Stimulated activated CD4-positive, alpha-beta T cell treated with anti-CD3 and anti-CD28 coated beads, Interleukin-4, amount 100 ng/mL, for 1 hour (primary cell): ENCODE measurements at places on chromosomes 11 and 22.
A peak's percentile ranks its signal among the peaks of the same experiment; 100 is the strongest.

DNA sequence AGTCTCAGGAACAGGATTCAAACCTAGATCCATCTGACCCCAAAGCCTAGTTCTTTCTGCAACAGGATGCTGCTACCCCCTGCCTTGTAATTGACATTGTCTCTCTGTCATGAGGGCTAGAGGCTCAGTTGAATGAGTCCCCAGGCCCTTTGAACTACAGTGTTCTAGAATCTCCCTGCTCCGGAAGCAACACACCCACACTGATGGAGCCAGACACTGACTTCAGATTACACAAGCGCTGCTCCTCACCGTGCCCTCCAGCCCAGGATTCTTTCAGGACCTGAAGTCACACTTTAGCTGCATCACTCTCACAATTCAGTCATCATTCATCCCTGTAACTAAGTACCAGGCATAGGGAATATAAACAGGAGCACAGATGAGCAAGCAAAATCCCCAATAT, 69.6 kb downstream of the RAB30 start:
- DNase-seq: peak; percentile 20

DNA sequence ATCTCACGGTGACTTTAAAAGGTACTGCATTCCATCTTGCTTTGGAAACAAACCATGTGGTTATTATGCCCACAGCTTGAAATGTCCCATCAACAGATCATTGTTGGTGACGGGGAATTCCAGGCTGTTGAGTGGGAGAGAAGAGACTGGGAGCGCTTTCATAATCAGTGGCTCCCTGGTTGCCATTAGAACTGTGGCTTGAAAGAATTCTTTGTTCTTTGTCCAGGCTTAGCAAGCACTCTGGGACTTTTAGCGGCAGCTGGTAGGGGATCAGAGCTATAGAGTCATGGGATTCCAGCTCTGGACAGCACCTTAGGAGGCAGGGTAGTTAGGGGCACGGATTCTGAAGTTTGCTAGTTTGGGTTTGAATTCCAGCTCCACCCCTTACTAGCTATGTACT, 22.0 kb downstream of the MMP20 start:
- no peak for DNase-seq

DNA sequence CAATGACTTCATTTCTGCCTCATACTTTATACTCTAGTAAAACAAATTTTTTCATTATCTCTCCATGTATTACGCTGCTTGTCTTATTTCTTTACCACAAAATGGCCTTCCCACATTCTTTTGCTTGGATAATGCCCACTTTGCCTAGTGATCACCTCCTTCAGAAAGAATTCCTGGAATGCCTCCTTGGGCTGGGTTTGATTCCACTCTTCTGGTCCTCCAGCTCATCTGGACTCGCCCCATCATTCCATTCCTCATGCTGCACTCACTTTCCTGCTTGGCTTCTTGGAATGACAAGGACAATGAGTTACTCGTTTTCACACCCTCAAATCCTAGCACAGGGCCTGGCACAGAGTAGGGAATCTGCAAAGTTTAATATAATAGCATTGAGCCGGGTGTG, 475.1 kb upstream of the LARGE1 start:
- DNase-seq: no peak

DNA sequence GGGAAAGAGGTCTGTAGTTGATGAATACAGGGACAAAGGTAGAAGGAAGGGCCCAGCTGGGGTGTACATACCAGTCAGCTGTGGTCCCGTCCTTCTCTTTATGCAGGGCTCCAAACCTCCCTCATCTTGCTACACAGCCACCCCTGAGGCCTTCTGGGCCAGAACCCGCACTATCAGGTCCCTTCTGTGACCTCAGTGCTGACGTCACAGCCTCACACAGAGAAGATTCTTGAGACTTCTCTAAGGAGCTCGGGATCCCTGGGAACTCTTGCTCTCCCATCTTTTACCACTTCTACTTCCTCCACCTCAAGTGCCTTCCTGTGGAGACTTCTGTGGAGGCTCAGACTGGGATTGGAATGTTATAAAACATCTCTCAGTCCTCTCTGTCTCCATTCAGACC, at the start of gene UBQLN3:
Gene UBQLN3, minus strand, starts transcription at position 155 of the 400 bp plus-strand sequence. CDS start 399 bp downstream, outside the sequence.
- no peak for DNase-seq

DNA sequence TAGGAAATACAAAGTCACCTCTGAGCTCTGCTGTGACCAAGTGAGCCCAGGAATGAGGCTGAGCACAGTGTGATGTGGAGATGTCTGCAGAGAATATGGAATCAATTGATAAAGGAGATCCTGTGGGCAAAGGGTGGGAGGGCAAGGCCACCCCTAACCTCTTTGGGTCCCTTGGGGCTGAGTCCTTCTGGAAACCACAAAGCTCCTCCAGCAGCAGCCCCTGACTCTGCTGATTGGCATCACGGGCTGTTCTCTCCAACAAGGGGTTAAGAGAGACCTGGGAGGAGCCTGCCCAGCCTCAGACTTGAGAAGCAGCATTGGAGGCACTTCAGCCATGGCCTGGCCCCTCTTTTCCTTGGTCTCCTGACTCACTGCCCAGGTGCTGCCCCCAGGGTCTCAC, 49.7 kb downstream of the GGTLC2 start:
- DNase-seq: no peak
